ENCODE measurements at places on chromosomes 2 and 18. TPM values are rescaled to one million over a fixed set of nuclear protein-coding genes. Genes with fewer than 3 reads are reported as not detected.

GRCh38 chr2:39264733-39265132 lies 21.0 kb upstream of the CDKL4 start:
- no peak for DNase-seq

- DNase-seq = no peak
Observed at GRCh38 chr18:55405475-55405874, 182.5 kb downstream of the TCF4 start.

Gene SPAG16
- total RNA-seq = 5.1 TPM

Gene AFF3
- total RNA-seq = 14.4 TPM

Gene ZSWIM2
- not detected for total RNA-seq

GRCh38 chr2:157174321-157174720 lies 83.2 kb upstream of the GALNT5 start:
- DNase-seq = no peak

GRCh38 chr18:50053111-50053510 lies 141.8 kb downstream of the MYO5B start:
- no peak for DNase-seq

DNA sequence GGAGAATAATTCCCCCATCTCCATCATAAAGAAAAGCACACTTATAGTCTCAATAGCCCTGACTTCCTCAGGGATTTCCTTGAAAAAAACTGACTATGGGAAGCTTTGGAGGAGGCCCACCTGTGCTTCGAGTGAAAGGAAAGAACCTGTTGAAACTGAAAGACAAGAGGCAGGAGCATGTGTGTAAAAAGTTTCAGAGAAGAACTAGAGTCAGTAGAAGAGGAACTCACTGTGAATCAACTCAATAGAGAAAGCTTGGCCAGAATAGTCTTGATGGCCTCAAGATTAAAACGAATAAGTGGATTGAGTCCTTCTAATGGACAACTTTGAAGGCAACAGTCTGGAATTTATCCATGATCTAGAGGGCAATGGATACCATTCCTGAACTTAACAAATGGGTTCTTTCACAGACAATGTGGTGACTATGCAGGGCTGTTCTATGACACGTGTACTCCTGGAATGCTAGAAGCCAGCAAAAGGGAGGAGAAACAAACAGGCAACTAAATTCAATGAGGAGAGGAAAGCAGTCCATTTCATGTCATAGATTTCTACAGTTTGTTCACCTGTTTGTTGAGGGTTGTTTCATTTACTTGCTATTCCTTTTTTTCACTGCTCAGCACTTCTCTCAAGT lies 442.3 kb downstream of the GRB14 start:
- no peak for DNase-seq

GRCh38 chr2:191959209-191959608 lies 112.3 kb upstream of the CAVIN2 start:
- no peak for DNase-seq

Gene ST6GAL2
- total RNA-seq = 0.17 TPM

DNA sequence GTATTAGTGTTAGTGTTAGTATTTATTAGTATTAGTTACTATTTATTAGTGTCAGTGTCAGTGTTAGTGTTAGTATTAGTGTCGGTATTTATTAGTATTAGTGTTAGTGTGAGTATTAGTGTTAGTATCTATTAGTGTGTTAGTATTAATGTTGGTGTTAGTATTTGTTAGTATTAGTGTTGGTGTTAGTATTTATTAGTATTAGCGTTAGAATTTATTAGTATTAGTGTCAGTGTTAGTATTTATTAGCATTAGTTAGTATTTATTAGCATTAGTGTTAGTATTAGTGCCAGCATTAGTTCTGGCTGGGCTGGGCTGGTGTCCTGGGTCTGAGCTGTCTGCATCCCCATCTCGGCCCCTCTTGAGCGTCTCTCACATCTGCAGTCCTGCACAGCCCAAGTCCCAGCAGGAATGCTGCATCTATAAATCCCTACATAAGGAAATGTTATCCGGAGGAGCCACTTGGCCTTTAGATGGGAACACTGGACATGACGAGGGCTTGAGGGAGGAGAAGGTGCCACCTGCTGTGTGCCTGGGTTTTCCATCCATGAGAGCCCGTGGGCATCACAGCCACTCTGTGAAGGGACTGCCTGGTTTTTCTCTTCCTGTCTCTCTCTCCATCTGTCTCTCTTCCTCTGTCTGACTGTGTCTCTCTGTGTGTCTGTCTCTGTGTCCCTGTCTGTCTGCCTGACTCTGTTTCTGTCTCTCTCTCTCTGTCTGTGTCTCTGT lies 33.6 kb downstream of the TWIST2 start:
- DNase-seq = no peak

GRCh38 chr2:7190587-7191324 lies 273.5 kb downstream of the RNF144A start:
- DNase-seq = no peak

GRCh38 chr18:75249175-75249518 lies 38.5 kb downstream of the TSHZ1 start:
- DNase-seq = no peak

GRCh38 chr2:69469375-69469774 lies 32.1 kb upstream of the NFU1 start:
- no peak for DNase-seq

Measured in T-helper 17 cell (primary cell).